ENCODE measurements at places on chromosomes 7 and 10.
A peak's percentile ranks its signal among the peaks of the same experiment; 100 is the strongest.

GRCh38 chr7:44393238-44394111 lies 68.1 kb upstream of the CAMK2B start:
- DNase-seq, result no peak

- no peak for DNase-seq
These were observed 105.8 kb downstream of the HIPK2 start for GRCh38 chr7:139671967-139672366.

DNA sequence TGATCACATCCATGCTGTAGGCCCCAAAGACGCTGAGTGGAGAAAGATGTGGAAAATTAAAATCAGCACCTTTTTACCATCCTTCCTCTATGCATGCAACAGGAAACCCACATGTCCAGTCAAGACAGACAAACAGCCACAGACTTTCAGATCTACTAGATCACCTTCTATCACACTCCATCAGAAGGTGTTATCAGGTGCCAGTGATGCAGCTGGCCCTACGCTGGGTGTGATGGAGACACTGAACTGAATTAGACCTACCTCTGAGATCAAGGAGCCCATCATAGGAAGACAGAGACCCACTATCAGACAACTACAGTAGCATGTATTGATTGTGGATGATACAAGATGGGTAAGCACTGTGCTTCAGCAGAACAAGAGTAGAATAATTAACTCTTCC lies 15.5 kb downstream of the CYP3A4 start:
- no peak for DNase-seq

DNA sequence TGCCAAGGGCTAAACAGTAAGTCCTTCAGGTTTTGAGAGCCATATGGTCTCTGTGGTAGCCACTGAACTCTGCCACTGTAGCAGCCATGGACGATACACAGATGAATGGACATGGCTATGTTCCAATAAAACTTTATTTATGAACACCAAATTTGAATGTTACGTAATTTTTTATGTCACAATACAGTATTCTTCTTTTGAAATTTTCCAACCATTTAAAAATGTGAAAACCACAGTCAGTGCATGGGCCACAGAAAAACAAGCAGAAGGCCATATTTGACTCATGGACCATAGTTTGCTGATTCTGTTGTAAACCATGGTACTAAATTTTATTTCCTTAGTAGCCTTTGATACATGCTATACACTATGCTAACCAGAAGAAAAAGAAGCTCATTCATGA lies 361.8 kb downstream of the MAGI2 start:
- DNase-seq, result no peak

GRCh38 chr10:43286076-43286805 lies 19.4 kb upstream of the RASGEF1A start:
- peak; percentile 9 for DNase-seq

- DNase-seq, result no peak
These were observed 33.9 kb upstream of the SLC29A3 start for GRCh38 chr10:71285180-71285545.

DNA sequence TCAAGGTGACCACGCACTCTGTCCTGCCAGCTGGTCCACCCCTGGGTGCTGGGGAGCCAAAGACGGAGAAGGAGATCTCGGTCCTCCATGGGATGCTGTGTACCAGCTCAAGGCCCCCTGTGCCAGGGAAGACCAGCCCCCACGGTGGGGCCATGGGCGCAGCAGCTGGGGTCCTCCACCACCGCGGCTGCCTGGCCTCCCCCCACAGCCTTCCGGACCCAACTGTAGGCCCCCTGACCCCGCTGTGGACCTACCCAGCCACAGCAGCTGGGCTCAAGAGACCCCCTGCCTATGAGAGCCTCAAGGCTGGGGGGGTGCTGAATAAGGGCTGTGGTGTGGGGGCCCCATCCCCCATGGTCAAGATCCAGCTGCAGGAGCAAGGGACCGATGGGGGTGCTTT lies 5.4 kb downstream of the NYAP1 start:
- no peak for DNase-seq

- no peak for DNase-seq
These were observed 695.8 kb downstream of the TYW1 start for GRCh38 chr7:67692425-67692824.

GRCh38 chr7:91233212-91233611 lies 31.0 kb upstream of the FZD1 start:
- DNase-seq, result no peak

GRCh38 chr7:36215457-36215765 lies 62.4 kb downstream of the EEPD1 start:
- no peak for DNase-seq

DNA sequence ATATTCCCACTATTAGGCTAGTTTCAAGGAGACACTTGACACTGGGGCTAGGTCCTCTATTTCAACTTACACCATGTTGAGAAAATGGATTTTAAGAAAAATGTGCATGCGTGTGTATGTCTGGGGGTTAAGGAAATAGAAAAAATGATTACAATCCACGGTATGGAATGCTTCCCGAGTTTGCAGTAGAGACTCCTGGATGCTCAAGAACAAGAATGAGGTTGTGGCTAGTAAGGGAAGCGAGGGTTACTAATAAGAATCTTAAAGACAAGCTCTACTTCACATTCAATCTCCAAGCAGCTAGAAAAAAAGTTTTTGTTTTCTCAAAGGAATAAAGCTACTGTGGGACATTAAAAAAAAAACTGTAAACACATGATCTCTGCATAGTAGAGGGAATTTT lies 54.7 kb downstream of the ANK3 start:
- DNase-seq, result no peak

DNA sequence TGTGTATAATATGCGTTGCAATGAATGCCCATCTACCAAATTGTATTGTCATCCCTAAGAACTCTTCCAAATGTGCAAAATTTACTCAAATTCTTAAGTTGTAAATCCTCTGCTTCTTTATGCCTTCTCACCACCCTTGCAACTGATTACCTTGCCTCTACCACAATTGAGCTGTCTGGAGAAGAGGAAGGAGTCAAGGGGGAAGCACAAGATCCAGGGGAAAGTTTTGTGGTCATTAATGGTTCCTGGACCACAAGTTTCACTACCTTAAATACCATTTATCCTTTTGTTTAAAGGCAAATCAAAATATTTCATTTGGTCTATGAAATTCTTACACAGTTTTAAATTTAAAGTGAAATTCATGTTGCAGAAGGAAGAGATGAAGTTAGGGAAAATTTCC lies 16.7 kb downstream of the CRPPA start:
- DNase-seq, result no peak

DNA sequence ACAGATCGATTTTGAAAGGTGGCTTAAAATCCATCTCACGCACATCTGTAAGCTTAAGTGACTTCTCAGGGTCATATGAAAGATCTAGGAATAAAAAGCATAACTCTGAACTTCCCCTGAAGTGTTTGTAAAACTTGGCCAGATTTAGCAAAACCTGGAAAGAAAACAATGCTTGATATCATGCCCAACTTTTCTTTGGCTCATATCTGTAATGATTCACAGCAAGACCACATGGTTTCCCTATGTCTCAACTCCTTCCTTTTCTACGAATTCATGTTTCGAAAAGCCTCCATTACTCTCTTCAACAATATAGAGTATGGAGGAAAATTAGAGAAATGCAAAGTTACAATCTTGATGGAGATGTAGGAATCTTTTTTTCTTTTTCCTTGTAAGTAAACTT lies 20.1 kb upstream of the CABCOCO1 start:
- no peak for DNase-seq

GRCh38 chr10:33808475-33808874 lies 474.0 kb upstream of the NRP1 start:
- no peak for DNase-seq

GRCh38 chr7:5779141-5779540 lies 2.3 kb downstream of the RNF216 start:
- no peak for DNase-seq

DNA sequence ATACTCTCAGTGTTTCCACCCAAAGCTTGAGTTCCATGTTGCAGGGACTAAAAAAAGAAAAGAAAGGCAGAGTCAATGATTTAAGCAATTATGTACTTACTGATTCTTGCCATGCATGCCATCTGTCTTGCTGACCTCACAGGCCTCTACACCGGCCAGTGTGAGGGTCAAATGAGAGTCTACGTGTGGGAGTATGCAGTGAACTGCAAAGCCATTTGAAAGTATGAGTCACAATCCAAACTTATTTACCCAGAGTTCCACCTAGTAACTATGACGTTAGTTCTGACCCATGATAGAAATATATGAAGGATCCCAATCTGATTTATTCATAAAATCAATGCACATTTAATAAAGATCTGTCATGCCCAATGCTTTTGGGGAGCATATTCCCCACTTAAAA lies 26.5 kb downstream of the PDE1C start:
- no peak for DNase-seq

- DNase-seq, result no peak
These were observed 495.6 kb upstream of the KLF6 start for GRCh38 chr10:4280461-4281189.

Measured in Peyer's patch (tissue), 4 donors.